NCI-H2081 (cell line): ENCODE measurements at places on chromosomes 2 and 18.

- DNase-seq, result no peak
These were observed 57.8 kb downstream of the ADD2 start for GRCh38 chr2:70710038-70710690.

GRCh38 chr2:39455826-39456225, 18.7 kb upstream of the MAP4K3 start:
- DNase-seq, result no peak

DNA sequence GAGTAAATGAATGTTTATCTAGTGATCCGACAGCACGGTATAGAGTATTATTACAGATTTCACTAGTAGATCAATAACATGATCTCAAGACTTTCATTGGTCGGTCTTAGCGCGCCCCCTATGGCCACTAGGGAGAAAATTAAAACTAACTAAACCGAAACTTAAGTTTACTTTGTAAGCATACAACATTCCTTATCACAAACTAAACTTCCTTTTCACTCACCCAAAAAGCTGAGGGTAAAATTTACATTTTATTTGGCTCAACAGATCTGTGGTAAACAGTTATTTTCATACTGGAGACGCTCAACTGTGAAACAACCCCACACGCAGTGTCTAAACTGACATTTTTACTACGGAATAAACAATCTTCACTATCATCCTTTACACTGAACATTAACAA, 215.6 kb upstream of the MAP2 start:
- DNase-seq, result no peak

DNA sequence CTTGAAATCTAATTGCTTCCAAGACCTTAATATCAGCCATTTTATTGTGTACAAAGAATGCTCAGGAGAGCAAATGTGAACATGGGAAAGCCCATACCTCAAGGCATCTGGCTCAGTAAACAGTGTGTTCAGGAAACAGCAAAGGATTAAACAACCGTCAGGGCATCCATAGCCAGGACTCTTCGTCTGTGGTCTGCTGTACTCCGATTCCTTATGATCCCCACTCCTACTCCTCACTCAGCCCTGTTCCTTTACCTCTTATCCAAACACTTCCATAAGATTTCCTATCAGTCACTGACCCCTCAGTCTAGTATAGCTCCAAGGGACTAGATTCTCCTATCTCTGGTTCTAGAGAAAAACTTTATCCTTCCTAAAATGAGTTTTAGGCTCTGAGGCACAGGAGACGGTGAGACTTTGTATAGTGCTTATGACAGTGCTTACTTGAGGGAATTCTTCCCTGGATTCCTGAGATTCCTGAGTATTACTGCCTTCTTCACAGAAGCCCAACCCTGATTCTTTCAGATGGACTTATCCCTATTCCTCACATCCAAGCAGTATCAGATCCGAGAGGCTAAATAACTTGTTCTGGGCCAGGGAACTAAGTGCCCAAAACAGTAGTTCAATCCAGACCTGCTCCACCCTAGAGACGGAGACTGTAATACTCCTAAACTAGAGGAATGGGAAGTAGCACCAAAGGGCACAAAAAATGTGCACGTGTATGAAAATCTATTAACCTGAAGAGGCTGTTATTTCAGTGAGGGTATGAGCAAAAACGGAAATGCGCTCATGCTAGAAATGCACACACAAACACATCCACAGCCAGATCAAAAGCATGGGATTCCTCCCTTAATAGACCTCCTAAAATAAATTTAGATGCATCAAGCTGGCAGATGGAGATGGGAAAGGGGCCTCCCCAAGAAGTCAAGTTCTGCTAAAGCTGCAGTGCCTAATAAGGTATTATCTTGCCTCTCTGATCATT, 42.1 kb upstream of the SIGLEC15 start:
- no peak for DNase-seq

DNA sequence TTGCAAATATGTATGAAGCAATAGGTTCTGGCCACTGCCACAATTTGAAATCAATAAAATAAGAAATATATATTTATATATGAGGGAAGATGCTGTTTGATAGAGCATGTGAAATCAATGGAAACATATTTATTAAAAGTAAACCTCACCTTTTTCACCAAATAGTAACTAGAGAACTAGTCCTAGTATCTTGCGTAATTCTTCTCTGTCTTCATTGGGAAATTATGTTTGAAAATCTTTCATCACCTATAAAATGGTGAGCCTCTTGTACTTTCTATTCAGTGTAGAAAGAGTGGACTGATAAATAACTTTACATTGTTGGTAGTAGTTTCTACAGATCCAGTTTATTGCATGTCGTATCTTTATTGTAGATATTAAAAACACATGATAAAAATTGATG, 103.0 kb downstream of the CD226 start:
- no peak for DNase-seq
